ENCODE measurements at places on chromosomes 2 and 18.

GRCh38 chr2:84882414-84882738 lies 1.5 kb upstream of the TRABD2A start:
- DNase-seq = no peak

DNA sequence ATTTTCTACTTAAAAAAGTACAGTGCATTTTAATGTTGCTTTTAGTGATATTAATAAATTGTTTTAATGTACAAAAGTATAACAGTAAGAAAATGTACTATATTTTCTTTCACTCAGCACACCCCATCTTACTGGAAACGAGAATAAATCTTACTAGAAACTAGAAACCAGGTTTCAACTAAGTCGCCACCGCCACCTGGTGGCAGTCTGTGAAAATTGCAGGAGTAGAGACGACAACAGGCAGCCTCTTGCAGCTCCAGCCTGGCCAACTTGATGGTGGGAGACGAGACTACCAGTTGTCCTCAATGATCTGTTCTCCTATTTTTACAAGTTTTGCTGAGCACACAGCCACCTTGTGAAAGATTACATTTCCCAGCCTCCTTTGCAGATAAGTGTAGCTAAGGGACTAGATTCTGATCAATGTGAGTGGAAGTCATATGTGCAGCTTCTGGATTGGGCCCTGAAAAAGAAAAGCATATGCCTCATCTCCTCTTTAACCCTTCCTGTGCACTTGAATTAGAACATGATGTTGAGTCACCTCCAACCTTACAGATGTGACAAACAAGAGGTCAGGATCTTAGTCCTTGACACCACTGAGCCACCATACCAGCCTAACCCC lies 8.7 kb downstream of the OTOF start:
- DNase-seq = no peak

DNA sequence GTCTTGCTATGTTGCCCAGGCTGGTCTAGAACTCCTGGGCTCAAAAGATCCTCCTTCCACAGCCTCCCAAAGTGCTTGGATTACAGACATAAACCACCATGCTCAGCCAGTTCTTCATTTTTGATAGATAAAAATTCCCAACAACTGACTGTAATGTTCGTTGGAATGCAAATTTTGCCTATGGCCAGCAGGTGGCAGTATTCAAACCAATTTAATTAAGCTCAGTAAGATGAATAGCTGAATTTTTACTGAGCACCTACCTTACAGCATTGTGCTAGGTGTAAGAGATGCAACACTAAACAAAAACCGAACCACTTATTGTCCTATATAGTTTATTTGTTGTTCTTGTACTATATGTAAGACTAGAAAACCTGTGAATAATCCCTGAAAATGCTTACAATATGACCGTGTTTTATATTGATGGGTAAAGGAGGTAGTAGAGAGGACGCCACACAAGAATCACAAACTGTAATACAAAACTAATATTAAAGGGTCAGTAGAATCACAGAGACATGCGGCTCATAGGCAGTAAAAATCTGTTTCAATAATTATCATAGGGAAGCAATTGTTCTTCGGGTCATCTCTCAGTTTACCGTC lies 8.2 kb upstream of the TMEM182 start:
- DNase-seq = no peak

DNA sequence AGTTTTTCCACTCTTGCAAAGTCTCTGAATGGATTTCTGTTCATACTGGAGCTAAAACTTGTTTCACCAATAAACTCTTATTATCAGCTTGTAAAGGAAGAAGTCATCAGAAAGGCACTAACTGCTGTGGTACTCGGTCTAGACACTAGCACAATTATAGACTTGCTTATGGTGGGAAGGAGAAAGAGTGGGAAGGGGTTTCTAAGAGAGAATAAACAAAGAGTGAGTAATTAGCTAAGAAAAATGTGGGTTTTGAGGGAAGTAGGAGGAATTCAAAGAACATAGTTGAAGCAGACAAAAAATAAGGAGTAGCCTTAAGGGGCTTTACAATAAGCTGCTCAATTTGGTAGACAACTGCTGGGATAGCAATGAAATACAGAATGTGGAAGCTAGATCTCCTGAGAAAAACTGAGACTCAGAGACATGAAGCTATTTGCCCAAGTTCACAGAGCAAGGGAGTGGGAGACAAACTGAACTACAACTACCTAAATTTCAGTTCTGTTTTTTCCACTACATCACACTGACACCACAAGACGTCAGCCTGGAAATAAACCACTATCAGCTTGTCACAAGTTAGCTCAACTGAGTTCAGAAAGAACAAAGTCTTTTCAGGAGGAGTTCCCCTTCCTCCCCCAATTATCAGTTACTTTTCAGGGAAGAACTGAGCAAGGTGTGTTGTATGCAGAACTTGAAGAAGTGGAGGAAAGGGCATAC lies 59.7 kb downstream of the MAP4K3 start:
- no peak for DNase-seq

DNA sequence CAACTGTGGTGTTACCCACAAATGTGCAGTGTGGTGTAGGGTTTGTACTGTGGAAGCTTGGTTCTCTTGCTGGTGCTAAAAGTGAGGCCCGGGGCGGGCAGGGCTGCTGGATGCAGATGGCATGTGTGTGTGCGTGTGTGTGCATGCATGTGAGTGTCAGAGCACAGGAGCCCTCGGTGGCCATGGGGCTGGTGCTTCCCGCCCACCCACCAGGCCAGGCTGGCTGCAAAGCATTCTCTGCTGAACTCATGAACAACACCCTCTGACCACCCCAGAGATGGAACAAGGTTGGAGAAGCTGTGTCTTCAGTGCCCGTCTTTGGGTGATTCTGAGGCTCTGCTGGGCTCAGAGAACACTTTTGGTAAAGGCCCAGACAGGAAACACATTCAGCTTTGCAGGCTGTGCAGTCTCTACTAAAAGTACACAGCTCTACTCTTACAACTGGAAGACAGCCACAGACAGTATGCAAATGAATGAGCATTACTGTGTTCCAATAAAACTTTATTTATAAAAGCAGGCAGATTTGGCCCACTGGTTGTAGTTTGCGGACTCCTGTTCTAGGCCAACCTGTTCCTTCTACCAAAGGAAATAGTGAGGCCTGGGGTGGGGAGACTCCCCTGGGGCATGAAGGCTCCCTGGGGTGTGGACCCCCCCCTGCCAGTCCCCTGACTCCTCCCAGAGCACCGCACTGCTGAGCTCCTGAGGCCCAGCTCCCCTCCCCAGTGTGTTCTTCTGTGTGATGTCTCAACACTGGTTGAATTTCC lies 225.3 kb upstream of the HDAC4 start:
- no peak for DNase-seq

Data from stimulated activated CD8-positive, alpha-beta memory T cell treated with anti-CD3 and anti-CD28 coated beads, Interleukin-7, amount 100 ng/mL, for 1 hour (primary cell).